ENCODE measurements at places on chromosomes 3 and 15. TPM values are rescaled to one million over a fixed set of nuclear protein-coding genes. Genes with fewer than 3 reads are reported as not detected.

DNA sequence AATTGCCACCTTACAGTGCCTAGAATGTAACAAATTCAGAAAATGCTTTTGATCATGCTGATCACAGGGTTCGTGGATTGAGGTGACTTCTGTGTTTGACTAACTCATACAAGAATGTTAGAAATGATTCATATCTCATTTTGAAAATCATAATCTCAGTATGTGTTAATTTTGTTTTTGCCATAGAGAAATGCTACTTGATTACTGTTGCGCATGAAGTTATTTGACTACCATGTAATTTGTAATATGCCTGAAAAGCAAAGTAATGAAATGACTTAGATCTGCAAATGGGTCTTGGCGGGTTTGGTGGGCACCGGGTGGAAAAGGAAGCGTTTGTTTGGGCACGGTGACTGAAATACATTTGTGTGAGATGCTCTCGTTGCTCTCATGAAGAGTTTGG, 173.6 kb upstream of the BHLHE40 start:
- no peak for DNase-seq
- H3K4me3 ChIP-seq = no peak overlapping the region
- H3K36me3 ChIP-seq = no peaks in the 10 kb centered on the region
- no peaks in the 10 kb centered on the region for H3K27me3 ChIP-seq
- H3K27ac ChIP-seq = no peak overlapping the region

DNA sequence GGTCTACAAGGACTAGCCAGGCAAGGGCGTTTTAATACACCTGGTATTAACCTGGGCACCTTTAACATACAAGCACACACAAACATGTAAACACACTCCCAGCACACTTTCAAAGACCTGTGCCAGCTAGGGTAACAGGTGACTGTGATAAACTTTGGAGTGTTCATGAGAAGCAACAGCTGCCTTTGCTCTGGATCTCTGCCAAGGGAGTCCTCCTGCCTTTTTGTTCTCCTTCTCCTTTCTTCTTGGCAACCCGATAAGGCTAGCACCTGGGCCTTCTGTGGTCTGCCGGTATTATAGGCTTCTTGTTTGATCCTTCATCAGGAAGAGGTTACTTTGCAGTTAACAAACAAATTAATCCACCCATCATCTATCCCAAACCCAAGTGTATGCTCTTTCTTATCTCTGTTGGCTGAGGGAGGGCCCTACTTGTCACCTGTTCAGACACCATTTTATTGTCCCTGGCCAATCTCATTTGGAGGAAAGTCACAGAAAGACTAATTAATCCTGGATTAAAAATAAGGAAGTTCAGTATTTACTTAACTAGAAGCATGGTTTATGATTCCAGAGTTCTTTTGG, at the start of gene RETNLB:
TSS of gene RETNLB (minus strand) at position 7 of the 579 bp plus-strand sequence. CDS start 225 bp downstream, outside the sequence.
- H3K27ac ChIP-seq = no peak within 1 kb of the TSS
- H3K27me3 ChIP-seq = no peaks in the 10 kb centered on the region
- no peaks in the 10 kb centered on the region for H3K36me3 ChIP-seq
- H3K4me1 ChIP-seq = no peaks in the 10 kb centered on the region
- H3K4me3 ChIP-seq = no peak within 1 kb of the TSS

- H3K4me3 ChIP-seq = no peak overlapping the region
- H3K36me3 ChIP-seq = no peaks in the 10 kb centered on the region
- H3K27me3 ChIP-seq = no peaks in the 10 kb centered on the region
- no peak overlapping the region for H3K27ac ChIP-seq
- no peak for DNase-seq
Observed at GRCh38 chr3:83189634-83190033, 1428.2 kb upstream of the GBE1 start.

- H3K27me3 ChIP-seq = no peaks in the 10 kb centered on the region
- no peak for DNase-seq
- H3K27ac ChIP-seq = no peak overlapping the region
- H3K4me3 ChIP-seq = no peak overlapping the region
- no peaks in the 10 kb centered on the region for H3K4me1 ChIP-seq
Observed at GRCh38 chr3:153210146-153210545, 48.1 kb downstream of the RAP2B start.

GRCh38 chr3:16186565-16186964, 12.1 kb downstream of the GALNT15 start:
- peaks cover 2% of the 10 kb centered on the region for H3K27me3 ChIP-seq
- H3K27ac ChIP-seq = no peak overlapping the region
- H3K36me3 ChIP-seq = no peaks in the 10 kb centered on the region
- DNase-seq = no peak

DNA sequence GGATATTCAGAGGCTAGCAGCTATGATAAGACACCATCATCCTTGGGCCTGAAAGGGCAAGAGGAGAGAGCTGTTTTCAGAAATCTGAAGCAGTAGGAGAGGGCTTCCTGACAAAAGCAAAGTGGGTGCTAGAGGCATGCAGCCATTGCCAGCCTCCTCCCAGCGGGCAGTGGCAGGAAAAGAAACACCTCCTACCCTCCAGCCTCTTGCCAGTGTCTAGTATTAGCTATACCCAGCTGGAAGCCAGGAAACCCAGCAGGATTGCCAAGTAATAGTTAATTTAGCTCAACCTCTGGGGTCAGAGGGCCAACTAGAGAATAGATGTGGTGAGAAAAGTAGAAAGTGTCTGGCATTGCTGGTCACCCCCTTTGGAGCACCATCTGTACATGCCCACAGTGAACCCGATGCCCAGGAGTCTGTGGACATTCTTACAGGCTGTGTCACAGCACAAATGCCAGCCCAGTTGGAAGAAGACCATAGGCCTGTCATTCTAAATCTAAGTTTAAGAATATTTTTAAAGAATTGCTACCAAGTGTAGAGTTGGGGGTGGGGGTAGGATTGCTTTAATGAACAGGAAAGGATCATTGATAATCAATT, 85.3 kb downstream of the HCN4 start:
- H3K36me3 ChIP-seq = no peaks in the 10 kb centered on the region
- no peaks in the 10 kb centered on the region for H3K4me1 ChIP-seq
- no peak for DNase-seq
- H3K27ac ChIP-seq = no peak overlapping the region
- no peak overlapping the region for H3K4me3 ChIP-seq
- H3K27me3 ChIP-seq = no peaks in the 10 kb centered on the region

DNA sequence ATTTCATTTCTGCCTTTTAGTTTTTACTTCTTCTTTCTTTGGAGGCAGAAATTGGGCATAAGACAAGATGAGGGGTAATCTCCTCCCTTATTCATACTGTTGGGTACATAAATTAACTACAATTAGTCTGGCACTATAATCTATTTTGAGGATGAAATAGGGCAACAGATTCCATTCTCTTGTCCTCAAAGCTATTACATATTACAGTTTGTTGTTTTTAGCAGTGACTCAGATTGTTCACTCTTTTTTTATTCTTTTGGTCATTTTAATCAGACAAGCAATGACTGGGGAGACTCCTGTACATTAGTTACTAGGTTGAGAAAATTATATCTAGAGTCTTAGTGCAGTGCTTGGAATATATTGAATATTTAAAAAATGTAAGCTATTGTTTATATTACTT, 556.0 kb downstream of the OTOL1 start:
- H3K27me3 ChIP-seq = no peaks in the 10 kb centered on the region
- no peaks in the 10 kb centered on the region for H3K36me3 ChIP-seq
- H3K4me3 ChIP-seq = no peak overlapping the region
- H3K4me1 ChIP-seq = no peaks in the 10 kb centered on the region
- no peak for DNase-seq

GRCh38 chr15:61038910-61039309, 190.2 kb downstream of the RORA start:
- DNase-seq = no peak
- H3K27me3 ChIP-seq = no peaks in the 10 kb centered on the region
- H3K4me1 ChIP-seq = no peaks in the 10 kb centered on the region
- no peak overlapping the region for H3K27ac ChIP-seq
- H3K36me3 ChIP-seq = no peaks in the 10 kb centered on the region

- H3K27me3 ChIP-seq = no peaks in the 10 kb centered on the region
- no peaks in the 10 kb centered on the region for H3K4me1 ChIP-seq
- no peaks in the 10 kb centered on the region for H3K36me3 ChIP-seq
- no peak overlapping the region for H3K4me3 ChIP-seq
- no peak for DNase-seq
Observed at GRCh38 chr3:172869368-172869771, 118.8 kb downstream of the ECT2 start.

GRCh38 chr3:10935028-10935427, 57.5 kb upstream of the SLC6A1 start:
- no peak overlapping the region for H3K4me3 ChIP-seq
- H3K27me3 ChIP-seq = no peaks in the 10 kb centered on the region
- no peak for DNase-seq
- H3K27ac ChIP-seq = no peak overlapping the region
- H3K36me3 ChIP-seq = no peaks in the 10 kb centered on the region

- DNase-seq = no peak
- 0 out of 2 replicates have a peak, but pooled peaks cover under 1% of the 10 kb centered on the region for H3K27me3 ChIP-seq
- H3K4me3 ChIP-seq = no peak overlapping the region
- no peak overlapping the region for H3K27ac ChIP-seq
Observed at GRCh38 chr15:26128611-26129140, 265.5 kb upstream of the ATP10A start.

GRAMD1C gene
- total RNA-seq = 1.6 TPM

HYPK gene
- 9.4 TPM for total RNA-seq

CRABP1 gene
- not detected for total RNA-seq

NAA80 gene
- 3.2 TPM for total RNA-seq
